Prostate gland (tissue), 2 donors: ENCODE measurements at places on chromosomes 16 and 17.
A peak's percentile ranks its signal among the peaks of the same experiment; 100 is the strongest.

- no peak for DNase-seq
These were observed 14.4 kb downstream of the KIF2B start for GRCh38 chr17:53837131-53837530.

DNA sequence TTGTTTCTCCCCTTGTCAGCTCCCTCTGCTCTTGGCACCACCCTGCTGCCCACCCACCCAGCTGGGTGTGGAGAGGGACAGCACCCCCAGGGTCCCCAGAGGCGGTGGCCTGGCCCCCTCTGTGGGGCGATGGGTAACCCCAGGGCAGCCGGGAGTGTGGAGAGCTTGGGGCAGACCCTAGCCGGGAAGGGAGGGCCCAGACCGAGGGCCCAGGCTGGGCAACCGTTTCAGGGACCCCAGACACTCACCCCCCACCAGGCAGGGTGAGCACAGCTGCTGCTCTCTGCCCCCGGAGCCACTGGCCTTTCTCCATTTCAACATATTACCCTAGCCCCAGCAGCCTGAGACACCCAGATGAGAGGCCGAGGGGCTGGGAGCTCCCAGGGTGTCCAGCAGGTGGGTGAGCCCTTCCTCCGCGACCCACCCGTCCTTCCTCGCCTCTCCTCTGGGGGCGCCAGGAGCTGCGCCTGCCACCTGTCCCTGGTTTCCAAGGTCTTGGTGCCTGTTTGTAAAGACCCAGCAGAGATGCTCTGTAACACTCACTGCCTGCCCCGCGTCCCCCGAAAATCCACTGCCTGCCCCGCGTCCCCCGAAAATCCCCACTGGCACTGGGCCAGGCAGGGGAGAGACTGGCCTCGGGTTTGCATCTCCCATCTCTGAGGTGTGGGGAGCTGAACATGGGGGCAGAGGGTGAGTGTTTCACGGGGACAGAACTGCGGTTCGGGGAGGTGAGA lies 45.4 kb downstream of the BAHCC1 start:
- DNase-seq = no peak

DNA sequence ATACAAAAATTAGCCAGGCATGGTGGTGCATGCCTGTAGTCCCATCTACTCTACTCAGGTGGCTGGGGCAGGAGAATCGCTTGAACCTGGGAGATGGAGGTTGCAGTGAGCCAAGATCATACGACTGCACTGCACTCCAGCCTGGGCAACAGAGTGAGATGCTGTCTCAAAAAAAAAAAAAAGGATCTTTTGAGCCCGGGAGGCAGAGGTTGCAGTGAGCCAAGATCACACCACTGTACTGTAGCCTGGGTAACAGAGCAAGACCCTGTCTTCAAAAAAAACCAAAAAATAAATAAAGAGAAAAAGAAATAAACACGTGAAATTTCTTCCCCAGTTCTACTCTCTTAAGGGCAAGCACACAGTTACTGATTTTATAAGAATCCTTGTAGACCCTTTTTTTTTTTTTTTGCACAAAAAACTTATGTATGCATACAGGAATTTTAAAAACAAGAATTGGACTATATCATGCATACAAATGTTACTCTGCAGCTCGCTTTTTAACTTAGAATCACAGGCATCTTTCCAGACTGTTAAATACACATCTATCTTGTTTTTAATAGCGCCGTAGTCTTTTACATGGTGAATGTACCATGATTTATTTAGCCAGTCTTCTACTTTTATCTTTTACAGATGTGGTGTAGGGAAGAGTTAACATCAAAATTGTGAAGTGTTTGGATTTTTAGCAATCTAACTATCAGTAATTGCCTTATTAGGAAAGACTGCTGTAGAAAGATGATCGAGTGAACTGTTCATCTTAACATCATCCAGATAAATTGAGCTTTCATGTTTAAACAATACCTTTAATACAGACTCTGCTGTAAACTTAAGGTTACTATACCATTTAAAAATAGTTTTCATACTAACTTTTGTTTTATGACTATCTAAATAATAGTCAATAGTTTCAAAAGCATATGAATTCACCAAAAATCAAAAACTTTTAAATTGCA lies 14.6 kb downstream of the CDH3 start:
- DNase-seq = no peak

DNA sequence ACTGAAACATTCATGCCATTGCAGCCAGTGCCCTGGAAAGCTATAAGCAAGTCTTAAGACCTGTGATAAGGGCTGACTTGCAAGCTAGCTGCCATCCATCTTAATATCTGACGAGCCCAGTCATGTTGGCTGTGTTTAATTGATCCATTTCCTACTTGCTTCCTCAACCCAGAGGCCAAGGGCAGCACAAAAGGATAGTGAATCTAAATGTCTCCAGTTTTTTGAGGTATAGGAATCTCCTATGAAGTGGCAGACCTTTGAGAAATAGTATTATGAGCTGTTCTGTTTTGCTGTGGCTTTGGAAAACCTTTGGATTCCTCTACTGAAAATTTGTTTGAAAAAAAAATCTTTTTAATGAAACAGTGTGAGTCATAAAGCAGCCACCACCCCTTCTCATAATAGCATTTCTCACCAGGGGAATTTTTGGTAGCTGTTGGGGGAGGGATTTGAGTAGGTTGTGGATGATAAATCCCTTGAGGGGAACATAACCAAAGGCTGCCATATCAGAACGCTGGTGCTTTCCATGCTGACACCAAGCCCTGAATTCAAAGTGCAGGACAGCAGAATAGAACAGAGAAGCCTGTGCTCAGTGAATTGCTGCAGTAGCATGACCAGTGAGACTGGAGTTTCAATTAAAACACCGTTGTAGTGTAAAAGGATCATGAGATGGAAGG lies 12.9 kb downstream of the ZNRF1 start:
- DNase-seq = no peak

DNA sequence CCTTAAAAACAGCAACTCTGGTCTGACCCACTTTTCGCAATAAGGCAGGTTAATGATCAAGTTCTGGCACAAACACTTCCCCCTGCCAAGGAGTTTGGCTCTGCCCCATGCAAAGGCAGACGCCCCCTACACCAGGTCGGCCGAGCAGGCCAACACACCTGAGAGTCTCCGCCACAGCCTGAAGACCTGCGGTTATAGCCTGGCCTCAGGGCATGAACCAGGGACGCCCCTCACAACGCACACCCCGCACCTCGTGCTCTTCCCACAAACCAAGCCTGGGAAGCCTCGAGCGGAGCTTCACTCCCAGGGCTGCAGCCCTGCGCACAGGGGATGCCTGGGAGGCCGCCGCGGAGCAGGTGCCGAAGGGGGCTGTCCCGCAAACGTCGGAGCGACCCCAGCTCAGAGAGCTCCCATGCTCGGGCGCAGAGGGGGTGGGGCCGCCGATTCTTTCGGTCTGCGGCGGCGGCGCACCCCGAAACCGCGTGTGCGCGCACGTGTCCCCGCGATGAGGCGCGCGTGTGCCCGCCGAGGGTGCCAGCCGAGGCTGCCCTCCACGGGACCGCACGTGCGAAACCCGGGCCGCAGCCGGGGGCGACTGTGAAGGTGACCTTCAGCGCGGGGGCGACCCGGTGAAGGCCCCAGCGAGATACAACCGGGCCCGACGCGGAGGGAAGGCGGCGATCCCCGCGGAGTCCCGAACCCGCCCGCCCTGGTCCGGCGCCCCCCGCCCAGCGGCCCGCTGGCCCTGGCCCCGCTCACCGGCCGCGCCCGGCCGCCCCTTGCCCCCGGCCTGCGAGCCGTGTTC lies 559 bp downstream of the CLUH start:
- DNase-seq = no peak

DNA sequence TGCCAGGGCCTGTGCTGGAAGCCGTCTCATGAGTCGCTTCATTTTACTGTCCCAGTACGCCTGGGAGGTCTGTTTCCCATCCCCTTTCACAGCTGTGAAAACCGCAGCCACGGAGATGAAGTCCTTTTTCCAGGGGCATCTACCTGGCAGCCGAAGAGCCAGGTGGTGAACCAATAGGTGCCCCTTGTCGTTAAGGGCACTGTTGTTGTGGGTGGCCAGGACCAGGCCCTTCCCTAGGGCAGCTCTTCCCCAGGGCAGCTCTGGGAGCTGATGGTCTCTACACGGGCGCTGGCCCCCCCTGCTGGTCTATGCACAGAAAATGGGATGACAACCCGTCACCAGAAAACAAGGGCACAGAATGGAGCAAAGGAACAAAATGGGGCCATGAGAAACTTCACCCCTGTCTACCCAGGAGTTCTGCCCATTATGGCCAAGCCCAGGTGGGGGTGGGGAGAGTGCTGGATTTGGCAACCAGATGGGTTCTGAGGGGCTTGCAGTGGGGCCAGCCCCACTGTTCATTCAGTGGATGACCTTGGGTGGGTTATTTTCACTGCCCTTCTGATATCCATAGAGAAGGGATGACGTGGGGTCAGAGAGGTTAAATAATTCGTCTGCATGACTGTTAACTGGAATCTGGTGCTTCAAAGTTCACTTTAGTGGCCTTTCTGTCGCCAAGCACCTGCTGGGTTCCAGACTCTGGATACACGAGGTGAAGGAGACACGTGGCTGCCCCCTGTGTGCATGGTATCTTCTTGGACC lies 11.5 kb downstream of the RMI2 start:
- DNase-seq = no peak

DNA sequence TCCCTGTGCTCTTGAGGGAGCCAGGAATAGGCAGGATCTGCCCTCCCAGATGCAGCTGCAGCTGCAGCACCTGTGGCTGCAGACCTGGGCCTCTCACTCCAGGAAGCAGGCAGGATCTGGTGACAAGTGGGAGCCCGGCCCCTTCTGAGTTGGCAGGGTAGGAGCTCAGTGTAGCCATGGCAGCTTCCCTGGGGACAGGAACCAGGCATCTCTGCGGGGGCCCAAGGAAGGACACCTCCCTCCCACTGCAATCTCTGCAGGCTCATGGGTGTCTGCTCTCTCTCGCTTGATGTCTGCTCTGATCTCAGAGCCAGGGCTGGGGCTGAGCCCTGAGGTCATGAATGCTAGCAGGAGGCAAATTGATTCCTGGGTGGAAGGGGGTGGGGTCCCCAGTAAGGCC lies 592.5 kb upstream of the CA10 start:
- no peak for DNase-seq

GRCh38 chr16:18788828-18789514 lies 1.2 kb downstream of the RPS15A start:
- no peak for DNase-seq

GRCh38 chr16:77897129-77897437 lies 108.7 kb downstream of the VAT1L start:
- DNase-seq = no peak

- DNase-seq = no peak
These were observed 121.5 kb downstream of the STXBP4 start for GRCh38 chr17:55090079-55090492.

- no peak for DNase-seq
These were observed 1.6 kb downstream of the ZFHX3 start for GRCh38 chr16:73046202-73046848.

- peak; percentile 41 for DNase-seq
These were observed at the start of gene C17orf113 for GRCh38 chr17:42050393-42051012. C17orf113 (minus strand) TSS chr17:42050601; CDS start chr17:42043376, 7,225 bp downstream.

DNA sequence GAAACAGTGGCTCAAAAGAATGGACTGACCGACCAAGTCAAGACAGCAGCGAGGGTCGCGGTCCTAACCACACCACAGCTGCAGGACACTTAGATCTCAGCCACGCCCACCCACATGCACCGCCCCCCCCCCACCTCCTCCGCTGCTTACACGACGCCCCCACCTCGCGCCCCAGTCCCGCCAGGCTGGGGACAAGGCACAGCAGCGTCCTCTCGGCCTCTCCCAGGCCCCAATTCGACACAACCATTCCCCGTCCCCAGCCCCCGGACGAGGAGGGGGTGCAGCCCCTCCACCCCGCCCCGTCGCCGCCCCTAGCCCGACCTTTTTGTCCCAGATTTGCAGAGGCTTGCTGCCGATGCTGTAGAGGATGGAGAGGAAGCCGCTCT lies 477 bp downstream of the CFAP20 start:
- no peak for DNase-seq

DNA sequence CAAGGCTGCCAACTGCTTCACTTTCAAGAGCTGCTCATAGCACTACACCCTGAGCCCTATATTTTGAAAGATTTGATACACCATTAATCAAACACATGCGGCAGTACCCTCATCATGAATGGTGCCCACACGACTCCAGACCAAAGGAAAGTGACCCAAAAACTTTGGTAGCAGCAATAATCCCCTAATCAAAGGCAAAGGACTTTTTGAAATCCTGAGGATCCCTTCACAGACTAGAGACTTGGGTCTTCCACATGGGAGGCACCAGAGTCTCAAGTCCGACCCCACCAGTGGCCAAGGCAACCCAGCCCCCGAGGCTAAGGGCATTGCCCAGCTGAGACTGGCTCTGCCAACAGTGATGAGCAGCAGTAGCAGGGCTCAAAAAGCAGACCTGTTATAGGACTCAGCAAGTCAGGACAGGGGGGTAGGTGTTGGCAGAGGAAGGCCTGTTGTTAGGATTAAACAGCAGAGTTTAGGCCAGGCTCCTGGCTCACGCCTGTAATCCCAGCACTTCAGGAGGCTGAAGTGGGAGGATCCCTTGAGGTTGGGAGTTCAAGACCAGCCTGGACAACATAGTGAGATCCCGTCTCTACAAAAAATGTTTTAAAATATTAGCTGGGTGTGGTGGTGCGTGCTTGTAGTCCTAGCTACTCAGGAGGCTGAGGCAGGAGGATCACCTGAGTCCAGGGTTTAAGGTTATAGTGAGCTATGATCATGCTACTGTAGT lies 3.2 kb downstream of the TRIM25 start:
- no peak for DNase-seq

- no peak for DNase-seq
These were observed 66.6 kb upstream of the TMEM97 start for GRCh38 chr17:28252436-28252835.

DNA sequence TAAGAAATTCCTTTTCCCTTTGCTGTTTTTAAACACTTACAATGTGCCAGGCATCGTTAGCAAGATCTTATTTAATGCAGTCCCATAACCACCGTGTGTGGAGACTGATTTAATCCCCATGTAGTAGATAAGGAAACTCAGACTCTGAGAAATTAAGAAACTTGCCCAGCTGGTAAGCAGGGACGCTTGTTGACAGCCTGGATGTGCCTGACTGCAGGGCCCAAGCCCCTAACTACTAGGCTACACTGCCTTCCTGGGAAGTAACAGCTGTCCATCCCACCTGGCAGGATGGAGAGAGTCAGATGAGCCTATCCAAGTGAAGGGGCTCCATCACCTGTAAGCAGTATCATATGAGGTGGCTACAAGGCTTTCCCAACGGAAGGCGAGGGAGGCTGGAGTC lies 23.1 kb downstream of the CDK5RAP3 start:
- no peak for DNase-seq

GRCh38 chr16:31367853-31368252 lies 12.9 kb downstream of the ITGAX start:
- no peak for DNase-seq

DNA sequence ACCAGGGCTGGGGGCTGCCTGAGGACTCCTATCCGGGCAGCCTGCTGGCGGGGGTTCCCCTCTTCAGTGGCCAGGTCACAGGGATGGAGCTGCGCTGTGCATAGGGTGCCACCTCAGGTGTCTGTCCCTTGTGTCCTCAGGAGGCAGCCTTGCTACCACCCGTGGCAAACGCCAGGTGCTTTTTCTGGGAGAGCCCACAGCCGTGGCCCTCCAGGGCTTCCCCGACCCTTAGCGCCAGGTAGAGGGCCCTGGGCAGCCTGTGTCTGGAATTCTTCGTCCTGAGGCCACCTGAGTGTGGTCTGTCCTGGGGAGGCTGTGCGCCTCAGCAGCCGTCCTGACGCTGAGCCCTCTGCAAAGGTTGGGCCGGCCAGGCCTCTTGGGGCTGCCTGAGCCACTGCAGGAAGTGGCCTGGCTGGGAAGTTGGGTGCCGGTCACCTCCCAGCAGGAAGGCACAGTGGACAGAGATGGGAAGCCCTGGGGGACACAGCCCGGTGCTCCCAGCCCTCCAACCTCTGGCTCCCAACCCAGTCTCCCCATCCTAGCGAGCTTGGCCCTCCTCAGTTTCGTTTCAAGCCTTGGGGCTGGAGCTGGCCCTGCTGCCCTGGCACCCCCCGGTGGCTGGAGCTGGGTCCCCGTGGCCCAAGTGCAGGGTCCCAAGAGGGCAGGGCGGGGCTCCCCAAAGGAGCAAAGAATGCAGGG lies 7.6 kb upstream of the BAIAP3 start:
- DNase-seq = no peak
